ENCODE measurements at places on chromosomes 1 and 21.

DNA sequence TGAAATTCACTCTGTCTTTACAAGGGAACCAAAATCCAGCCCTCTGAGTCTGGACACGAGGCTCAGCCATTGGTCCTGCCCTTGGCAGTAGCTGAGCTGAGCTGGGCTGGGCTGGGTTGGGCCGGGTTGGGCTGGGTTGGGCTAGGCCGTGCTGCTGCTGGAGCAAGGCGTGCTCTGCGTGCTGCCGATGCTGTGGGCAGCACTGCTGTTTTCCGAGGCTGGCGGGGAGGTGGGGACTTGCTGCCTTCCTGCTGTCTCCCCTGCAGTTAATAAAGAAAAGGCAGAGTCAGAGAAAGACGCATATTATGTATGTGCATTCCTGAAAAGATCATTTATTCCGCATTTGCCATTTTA is 182.9 kb downstream of the CDC7 start:
- no peak for DNase-seq

- no peak for DNase-seq
Measured at GRCh38 chr1:6888268-6888667, 103.0 kb downstream of the CAMTA1 start.

DNA sequence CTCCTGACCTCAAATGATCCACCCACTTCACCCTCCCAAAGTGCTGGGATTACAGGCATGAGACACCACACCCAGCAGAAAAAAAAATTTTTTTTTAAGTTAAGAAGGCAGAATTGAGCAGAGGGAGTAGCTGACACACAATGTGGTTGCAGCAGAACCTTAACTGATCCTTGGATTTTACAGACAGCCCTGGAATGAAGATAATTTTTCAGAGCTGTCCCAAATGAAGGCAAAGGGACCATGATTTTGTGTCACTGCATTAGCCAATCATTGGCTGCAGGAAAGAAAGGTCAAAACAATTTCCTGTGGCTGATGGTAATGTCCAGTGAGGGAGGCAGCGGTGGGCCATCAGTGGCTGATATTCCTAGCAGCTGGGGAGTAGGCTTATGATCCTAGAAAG is 19.3 kb upstream of the AQP10 start:
- no peak for DNase-seq

- DNase-seq: no peak
Measured at GRCh38 chr1:8051650-8052049, 25.5 kb upstream of the ERRFI1 start.

DNA sequence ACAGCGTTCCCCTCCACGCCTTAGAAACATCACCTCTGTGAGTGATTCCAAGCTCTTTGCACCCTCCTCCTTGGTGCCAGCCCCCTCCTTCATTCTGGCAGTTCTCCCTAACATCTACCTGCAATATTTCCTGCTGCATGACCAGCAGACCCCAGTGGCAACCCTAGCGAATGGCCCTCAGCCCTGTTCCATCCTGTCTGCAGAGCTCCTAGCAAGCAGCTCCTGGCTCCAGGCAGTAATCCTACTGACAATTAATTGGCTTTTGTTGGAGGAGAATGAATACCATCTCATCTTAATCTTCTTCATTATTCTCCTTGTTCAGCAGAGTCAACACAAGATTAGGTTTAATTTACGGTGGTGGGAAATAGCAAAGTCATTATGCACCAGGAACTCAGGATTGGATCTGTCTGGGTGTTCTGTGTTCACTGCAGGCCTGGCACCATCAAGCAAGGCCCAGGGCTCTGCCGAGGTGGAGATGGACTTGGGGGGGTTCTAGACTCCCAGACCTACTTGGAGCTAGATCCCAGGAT is 12.4 kb downstream of the FBXO2 start:
- DNase-seq: no peak

DNA sequence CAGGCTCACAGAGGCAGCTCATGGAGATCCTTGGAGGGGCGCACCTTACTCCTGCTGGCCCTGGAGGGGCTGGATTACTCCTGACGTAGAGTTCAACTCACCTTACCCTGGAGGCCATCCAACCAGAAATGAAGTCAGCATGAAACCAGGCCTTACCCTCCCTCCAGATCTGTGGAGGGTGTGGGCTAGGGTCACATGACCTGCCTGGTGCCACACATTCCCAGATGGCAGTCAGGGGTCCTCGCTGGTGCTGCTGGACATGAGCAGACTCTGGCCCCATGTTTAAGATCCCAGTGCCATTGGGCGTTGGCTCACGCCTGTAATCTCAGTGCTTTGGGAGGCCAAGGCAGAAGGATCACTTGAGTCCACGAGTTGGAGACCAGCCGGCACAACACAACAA is 4.5 kb downstream of the C21orf58 start:
- DNase-seq: no peak

DNA sequence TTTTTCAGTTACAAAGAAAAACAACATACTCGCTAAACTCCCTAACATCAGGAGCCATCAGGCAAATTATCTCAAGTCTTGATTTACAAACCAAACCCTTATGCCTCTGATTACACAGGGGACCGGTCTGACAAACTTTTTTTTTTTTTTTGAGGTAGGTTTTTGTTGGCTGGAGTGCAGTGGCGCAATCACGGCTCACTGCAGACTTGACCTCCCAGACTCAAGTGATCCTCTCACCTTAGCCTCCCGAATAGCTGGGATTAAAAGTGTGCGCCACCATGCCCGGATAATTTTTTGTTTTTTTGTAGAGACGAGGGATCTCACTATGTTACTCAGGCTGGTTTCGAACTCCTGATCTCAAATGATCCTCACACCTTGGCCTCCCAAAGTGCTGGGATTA is 3.8 kb upstream of the MIIP start:
- DNase-seq: no peak

DNA sequence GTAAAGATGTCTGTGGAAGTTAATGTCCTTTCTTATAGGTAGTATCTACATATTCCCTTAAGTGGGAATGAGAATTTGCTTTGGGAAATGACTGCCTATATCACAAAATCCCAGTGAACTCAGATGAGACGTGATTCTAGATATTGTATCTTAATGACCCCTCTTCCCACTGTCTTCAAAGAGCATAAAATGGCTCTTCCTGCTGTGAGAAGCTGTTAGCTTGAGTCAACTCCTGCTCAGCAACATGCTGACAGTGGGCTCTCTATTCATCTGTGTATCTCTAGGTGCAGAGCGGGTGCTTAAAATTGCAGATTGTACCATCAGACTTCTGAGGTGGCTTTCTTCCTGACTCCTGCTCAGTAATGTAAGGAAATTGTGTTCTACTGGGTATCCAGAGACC is 100.6 kb downstream of the SPAG17 start:
- no peak for DNase-seq

GRCh38 chr21:26093122-26093521 is 77.4 kb downstream of the APP start:
- peak; percentile 15 for DNase-seq

GRCh38 chr1:236020359-236021219 is 44.3 kb downstream of the NID1 start:
- DNase-seq: no peak

DNA sequence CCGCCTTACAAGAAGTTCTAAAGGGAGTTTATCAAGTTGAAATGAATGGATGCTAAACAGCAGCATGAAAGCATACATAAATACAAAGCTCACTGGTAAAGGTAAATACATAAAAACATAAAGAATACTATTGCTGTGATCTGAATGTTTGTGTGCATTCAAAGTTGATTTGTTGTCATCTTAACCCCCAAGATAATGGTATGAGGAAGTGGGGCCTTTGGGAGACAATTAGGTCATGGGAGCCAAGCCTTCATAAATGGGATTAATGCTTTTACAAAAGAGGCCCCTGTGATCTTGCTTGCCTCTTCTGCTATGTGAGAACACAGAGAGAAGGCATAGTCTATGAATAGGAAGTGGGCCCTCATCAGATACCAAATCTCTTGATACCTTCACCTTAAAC is 209.0 kb upstream of the SAMSN1 start:
- DNase-seq: no peak

GRCh38 chr1:32179193-32179442 is 357 bp upstream of the TXLNA start:
- DNase-seq: no peak

DNA sequence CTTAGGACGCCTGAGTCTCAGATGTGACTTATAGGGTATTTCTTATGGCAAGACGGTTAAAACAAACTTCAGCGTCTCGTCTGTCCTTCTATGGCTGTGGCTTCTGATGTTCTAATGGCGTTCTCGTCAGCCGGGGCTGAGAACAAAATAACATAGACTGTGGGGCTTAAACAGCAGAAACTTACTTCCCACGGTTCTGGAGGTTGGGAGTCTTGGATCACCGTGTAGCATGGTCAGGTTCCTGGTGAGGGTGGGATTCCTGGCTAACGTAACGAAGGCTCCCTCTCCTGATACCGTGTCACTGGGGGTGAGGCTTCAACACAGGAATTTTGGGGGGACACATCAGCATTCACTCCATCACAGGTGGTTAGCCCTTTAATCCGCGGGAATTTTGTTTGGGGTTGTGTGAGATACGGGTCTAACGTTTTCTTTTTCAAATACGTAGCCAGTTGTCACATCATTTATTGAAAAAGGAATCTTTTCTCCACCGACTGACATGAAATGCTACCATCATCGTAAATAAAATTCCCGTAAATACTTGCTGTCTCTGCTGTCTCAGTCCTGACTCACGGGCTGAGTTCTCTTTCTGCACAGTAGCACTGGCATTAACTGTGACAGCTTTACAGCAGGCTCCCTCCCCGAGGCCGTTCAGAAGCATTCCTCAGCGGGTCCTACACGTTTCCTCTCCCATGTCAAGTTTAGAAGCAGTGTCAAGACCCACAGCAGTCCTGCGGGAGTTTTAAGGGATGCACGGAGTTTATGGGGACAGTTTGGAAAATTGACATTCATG is 8.1 kb upstream of the POFUT2 start:
- DNase-seq: peak; percentile 92

- no peak for DNase-seq
Measured at GRCh38 chr1:180917306-180918065, 4.8 kb downstream of the KIAA1614 start.

DNA sequence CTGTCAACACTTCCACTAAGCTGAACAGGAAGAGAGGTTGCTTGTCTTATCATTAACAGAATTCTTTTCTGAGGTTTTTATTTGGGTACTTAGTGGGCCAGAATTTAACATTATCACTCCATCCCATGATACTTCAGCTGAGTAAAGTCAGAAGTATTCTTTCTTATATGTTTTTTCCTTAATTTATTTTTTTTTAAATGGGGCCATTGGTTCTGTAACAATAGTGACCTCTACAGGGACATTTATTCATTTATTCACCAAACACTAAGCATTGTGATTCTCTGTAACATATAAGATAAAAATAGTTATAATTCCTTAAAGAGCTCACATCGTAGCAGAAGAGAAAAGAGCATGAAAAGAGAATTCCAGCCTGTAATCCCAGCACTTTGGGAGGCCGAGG is 9.8 kb downstream of the GREM2 start:
- DNase-seq: no peak

- no peak for DNase-seq
Measured at GRCh38 chr1:162029157-162029556, 5.5 kb upstream of the OLFML2B start.

GRCh38 chr1:207649210-207649753 is 4.3 kb downstream of the CR1L start:
- no peak for DNase-seq

DNA sequence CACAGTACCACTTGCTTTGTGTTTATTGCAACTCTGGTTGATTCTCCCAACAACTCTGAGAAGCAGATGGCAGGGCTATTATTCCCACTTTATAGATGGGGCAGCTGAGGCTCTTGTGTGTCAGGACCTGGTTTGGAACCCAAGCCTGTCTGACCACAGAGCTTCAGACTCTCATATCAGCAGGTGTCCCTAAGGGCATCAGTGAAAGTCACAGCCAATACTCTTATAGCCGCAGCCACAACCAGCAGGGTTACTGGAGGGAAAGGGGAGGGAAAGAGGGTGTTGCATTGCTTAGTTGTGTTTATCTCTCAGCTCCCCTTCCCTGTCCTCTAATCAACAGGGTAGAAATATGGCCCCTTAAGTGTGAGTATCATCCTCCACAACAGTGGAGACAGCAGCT is 304.0 kb downstream of the RRAGC start:
- no peak for DNase-seq

DNA sequence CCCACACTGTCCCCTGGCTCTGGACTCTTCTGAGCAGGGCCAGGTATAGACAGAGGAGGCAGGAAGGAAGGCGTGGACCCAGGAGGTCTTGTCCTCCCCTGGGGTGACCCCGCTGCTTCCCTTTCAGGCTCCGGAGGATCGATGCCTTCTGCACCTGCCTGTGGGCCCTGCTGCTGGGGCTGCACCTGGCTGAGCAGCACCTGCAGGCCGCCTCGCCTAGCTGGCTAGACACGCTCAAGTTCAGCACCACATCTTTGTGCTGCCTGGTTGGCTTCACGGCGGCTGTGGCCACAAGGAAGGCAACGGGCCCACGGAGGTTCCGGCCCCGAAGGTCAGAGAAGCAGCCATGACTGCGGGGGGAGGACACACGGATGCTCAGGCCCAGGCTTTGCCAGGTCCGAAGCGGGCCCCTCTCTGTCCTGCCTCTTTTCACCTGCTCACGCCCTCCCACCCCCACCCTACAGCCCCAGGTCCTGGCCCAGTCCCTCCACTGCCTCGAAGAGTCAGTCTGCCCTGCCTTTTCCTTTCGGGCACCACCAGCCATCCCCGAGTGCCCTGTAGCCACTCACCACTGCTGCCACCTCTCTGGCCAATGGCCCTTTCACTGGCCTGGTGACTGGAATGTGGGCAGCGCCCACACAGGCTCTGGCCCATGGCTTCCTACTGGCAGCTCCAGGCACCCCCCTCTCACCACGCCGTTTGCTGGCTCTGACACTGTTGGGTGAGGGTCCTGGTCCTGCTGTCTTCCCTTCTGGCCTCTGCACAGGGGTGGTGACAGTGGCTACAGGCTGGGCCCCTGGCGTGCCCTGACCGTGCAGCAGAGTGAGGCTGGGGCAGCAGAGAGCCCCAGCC is 13.5 kb downstream of the TMEM201 start:
- no peak for DNase-seq

GRCh38 chr1:38022810-38023209 is 10.3 kb downstream of the UTP11 start:
- DNase-seq: no peak

GRCh38 chr1:106937104-106937503 is 119.4 kb upstream of the PRMT6 start:
- DNase-seq: peak; percentile 15

- DNase-seq: no peak
Measured at GRCh38 chr1:93707956-93708355, 26.3 kb upstream of the BCAR3 start.

DNA sequence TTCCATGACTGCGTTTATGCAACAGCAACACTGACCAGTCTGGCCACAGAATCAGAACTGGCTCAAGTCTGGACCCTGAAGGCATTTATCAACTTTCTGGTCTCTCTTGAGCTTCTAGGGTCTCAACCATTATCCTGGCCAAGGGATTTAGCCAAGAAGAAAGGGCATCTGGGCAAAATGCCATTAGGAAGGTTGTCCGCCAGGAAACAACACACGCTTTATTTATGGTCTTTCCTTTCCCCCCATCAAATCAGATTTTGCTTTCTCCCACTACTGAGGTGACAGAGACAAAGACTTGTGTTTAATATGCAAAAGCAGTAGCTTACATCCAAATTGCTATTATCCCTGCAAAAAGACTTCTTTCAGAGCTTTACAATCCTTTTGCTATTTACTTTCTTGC is 81.6 kb upstream of the PPP2R5A start:
- DNase-seq: no peak

All from H54 (cell line).